ENCODE measurements at places on chromosomes 5 and 9.

DNA sequence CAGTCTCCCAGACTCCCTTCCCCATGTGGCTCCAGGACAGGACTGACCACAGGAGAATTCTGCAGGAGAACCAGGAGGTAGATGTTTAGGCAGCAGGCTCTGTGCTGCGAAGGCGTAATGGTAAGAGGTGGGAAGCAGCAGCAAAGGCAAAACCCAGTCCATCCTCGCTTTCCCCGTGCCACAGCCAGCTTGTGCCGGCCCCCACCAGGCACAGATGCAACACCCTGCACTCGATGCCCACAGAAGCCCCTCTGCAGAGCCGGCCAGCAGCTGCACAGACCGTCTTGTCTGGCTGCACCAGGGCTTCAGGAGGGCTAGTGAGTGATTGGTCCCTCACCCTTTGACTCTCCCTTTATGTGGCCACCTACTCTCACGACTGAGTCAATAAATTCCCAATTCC, 28.0 kb downstream of the ANKS6 start:
- no peak for DNase-seq

DNA sequence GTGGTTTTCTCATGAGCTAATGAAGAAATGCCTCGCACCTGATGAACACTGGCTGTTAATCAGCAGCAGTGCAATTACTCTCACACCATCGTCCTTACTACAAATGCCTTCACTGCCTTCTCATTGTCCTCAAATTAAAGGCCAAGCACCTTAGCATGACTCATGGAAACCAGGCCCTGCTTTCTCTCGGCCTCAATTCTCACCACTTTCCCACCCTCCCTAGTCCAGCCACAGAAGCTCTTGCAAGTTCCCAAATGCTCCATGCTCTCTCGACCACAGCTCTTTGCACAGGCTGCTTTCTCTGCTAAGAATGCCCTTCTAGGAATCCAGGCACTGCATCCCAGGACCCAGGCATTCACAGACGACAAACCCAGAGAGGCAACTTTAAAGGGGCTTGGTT, 94.6 kb upstream of the KLF4 start:
- DNase-seq, result no peak

DNA sequence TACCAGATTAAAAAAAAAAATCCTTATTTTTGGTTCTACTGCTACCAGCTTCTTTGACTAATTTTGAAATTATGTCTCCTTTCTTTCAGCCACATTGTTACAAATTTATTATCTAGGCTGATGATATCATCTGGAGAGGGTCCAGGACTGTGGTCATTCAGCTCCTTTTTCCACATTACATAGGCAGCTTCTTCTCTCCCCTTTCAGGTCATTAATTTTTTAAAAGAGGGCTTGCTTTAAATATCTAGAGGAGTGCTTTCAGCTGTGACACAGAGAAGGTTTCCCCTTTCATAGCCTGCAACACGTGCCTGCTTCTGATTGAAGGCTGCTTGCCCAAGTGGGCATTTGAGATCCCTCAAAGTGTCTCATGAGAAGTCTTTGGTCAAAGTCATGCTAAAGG, 155.7 kb upstream of the PAPPA start:
- no peak for DNase-seq

- no peak for DNase-seq
These were observed 582.6 kb upstream of the TLE4 start for GRCh38 chr9:78989031-78989658.

DNA sequence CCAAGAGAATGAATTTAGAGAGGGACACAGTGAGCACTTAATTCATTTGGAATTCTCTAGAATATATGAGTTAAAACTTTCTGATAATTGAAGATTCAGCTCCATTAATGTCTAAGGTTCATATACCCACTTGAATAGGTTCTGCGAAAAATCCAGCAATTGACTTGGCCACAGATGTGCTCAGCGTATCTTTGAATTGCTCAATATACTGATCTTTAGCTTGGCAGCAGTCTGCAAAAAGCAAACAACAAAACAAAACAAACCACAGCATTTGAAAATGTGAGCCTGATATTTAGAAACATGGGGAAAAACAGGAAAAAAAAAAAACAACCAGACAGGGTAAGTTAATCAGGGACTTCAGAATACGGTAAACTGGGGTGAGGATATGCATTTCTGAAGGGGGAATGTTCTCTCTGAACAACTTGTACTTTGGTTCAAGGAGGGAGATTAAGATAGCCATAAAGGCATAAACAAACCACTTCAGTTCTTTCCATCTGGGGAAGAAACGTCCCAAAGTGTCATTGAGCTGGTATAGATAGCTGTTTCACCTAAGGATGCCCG, 21.4 kb downstream of the AGXT2 start:
- DNase-seq, result no peak

- DNase-seq, result no peak
These were observed 7.3 kb downstream of the CEP72 start for GRCh38 chr5:619444-619843.

DNA sequence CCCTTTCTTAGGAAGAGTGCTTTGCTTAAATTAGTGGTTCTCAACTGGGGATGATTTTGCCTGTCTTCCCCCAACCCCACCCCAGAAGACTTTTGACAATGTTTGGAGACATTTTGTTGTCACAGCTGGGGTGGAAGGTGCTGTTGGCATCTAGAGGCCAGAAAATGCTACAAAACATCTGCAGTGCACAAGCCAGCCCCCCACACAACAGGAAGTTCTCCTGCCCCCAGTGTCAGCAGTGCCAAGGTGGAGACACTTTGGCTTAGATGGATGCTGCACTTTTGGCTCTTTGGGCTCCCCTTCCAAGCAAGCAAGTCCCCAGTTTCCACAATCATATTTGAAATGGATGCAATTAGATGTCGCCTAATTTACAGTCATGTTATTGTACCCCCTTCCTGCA, 2.7 kb downstream of the HEMGN start:
- no peak for DNase-seq

DNA sequence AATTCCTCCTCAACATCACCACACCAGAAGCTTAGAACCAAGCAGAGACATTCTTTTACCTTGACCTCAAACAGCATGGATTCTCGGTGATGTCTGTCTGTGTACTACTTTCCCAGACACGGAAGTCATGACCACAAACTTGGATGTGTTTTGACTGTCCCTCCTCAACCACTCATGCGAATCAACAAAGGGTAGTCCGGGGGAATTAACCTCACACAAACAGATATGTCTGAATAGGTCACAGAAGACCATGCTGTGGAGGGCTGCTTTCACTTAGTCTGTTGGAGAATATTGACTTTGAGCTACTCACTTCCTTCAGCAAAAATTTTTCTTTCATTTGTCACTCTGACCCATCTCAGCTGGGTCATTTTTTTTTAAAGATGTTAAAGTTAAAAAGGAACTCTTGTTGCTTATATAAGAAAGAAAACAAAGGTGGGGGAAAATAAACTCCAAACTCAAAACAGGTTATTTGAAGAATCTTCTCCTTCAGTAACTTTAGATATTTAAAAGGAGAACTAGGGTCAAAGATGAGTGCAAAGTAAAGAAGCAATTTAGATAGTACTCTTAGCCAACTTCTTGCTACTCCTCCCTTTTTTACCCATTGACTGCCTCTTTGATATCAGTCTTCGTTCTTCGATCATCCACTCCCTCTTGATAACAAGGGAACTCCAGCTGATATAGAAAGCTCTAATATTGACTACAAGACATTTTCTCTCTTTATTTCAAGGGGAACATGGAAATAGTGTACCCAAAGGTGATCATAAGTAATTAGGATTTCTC, 343.4 kb upstream of the CDH6 start:
- DNase-seq, result no peak

DNA sequence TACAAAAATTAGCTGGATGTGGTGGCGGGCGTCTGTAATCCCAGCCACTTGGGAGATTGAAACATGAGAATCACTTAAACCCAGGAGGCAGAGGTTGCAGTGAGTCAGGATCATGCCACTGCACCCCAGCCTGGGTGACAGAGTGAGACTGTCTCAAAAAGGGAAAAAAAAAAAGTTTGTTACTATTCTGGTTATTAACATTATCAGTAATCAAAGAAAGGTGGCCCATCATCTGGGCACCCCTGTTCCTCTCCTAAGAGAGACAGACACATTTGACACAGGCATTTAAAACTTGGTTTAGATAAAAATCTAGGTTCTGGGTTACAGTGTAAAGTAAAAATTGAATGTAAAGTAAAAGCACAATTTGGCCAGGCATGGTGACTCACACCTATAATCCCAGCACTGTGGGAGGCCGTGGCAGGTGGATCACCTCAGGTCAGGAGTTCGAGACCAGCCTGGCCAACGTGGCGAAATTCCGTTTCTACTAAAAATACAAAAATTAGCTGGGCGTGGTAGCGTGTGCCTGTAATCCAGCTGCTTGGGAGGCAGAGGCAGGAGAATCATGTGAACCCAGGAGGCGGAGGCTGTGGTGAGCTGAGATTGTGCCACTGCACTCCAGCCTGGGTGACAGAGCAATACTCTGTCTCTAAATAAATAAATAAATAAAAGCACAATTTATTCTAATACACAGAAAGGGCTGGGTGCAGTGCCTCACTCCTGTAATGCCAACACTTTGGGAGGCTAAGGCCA, 16.7 kb upstream of the PHYHD1 start:
- no peak for DNase-seq

- no peak for DNase-seq
These were observed 288.0 kb downstream of the IZUMO3 start for GRCh38 chr9:24257726-24258125.

DNA sequence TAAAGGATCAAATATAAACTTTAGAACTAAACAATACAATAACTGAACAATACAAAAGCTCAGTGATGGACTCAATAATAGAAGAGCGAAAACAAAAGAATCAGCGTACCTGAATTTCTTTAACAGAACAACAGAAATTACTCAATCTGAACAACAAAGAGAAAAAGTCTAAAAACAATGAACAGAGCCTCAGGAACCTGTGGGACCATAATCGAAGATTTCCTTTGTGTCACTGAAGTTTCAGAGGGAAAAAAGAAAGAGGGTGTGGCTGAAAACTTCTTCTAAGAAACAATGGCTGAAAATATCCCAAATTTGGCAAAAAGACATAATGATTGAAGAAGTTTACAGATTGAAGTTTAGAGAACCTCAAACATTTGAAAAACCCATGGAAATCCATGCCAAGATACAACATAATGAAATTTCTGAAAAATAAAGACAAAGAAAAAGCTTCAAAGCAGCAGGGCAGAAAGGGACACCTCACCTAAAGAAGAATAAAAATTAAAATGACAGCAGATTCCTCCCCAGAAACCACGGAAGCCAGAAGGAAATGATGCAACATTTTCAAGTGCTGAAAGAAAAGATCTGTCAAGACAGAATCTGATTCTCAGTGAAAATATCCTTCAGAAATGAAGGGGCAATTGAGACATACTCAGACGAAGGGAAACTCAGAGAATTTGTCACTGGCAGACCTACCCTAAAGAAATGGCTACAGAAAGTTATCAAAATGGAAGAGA, 288.8 kb downstream of the ARL15 start:
- no peak for DNase-seq

- DNase-seq, result no peak
These were observed 966.3 kb upstream of the C9orf72 start for GRCh38 chr9:28539434-28540070.

- DNase-seq, result no peak
These were observed 487.5 kb upstream of the SGCD start for GRCh38 chr5:155839251-155840037.

GRCh38 chr5:137095597-137095996, 403.5 kb downstream of the SPOCK1 start:
- DNase-seq, result no peak

DNA sequence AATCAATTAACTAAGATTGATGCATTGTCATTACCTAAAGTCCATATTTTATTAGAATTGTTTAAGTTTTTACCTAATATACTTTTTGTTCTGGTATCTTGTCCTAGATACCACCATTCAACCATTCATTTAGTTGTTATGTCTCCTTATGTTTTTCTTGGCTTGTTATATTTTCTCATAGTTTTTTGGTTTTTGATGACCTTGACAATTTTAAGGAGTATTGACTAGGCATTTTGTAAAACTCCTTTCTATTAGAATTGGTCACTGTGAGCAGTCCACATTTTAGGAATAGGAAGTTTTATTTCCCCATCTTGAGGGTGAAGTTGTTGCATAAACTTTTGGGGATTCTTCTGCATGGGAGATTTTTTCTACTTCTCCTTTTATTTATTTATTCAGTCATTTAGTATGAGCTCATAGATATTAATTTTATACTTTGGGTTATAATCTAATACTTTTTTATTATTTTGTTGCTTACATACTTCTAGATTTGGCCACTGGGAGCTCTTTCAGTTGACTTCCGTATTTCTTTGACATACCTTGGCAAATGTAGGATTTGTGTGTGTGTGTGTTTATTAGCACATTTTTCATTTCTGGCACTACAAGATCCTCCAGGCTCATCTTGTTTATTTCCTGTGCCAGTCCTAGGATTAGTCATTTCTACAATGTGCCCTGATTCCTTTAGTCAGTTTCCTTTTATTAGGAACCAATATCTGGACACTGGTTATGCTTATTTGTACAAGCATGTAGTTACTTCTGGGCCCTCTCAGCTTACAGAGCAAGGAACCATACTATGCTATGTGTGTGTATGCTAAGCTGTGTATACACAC, 134.9 kb upstream of the CDKN2B start:
- DNase-seq, result no peak

- no peak for DNase-seq
These were observed 107.2 kb downstream of the DRD1 start for GRCh38 chr5:175336781-175337180.

GRCh38 chr5:139671096-139671841, 23.1 kb downstream of the CXXC5 start:
- no peak for DNase-seq

GRCh38 chr5:139611703-139612584, 36.2 kb upstream of the CXXC5 start:
- no peak for DNase-seq

GRCh38 chr5:37631939-37632338, 207.9 kb downstream of the GDNF start:
- no peak for DNase-seq

GRCh38 chr9:2367970-2368369, 253.6 kb upstream of the VLDLR start:
- no peak for DNase-seq

DNA sequence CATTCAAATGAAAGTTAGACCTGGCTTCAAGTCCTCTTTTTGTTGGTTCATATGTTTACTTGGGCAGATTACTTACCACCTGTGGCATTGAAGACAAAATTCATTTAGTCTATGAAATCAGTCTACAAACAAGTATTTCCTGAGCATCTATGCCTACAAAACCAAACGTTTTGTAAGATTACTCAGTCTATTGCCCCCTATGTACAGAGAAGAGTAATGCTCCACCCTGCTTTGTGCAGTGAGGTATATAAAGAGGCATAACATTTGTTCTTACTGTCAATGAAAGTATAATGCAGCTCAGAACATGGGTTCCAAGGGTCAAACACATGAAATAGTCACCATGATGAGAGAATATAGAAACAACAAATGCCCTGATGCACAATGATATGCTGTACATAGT, 580.7 kb downstream of the KIF4B start:
- no peak for DNase-seq

All from activated T-cell treated with anti-CD3 and anti-CD28 coated beads for 48 hours (primary cell).